Hair follicle dermal papilla cell (primary cell): ENCODE measurements at places on chromosomes 11 and 22. TPM values are rescaled to one million over a fixed set of nuclear protein-coding genes. Genes with fewer than 3 reads are reported as not detected.

MMP7 gene
- total RNA-seq, result not detected in 2 replicates

MRGPRF gene
- total RNA-seq, result 211 and 225 TPM in 2 replicates

TMEM45B gene
- total RNA-seq, result not detected in 2 replicates

ALDH3B1 gene
- total RNA-seq, result 56.6 and 70.8 TPM in 2 replicates

CARD18 gene
- not detected in 2 replicates for total RNA-seq

FAM180B gene
- 0.24 TPM in 1 of 2 replicates, not detected in the other for total RNA-seq
